Fibroblast of skin of scalp (primary cell): ENCODE measurements at places on chromosomes 4 and X.
A peak's percentile ranks its signal among the peaks of the same experiment; 100 is the strongest.

DNA sequence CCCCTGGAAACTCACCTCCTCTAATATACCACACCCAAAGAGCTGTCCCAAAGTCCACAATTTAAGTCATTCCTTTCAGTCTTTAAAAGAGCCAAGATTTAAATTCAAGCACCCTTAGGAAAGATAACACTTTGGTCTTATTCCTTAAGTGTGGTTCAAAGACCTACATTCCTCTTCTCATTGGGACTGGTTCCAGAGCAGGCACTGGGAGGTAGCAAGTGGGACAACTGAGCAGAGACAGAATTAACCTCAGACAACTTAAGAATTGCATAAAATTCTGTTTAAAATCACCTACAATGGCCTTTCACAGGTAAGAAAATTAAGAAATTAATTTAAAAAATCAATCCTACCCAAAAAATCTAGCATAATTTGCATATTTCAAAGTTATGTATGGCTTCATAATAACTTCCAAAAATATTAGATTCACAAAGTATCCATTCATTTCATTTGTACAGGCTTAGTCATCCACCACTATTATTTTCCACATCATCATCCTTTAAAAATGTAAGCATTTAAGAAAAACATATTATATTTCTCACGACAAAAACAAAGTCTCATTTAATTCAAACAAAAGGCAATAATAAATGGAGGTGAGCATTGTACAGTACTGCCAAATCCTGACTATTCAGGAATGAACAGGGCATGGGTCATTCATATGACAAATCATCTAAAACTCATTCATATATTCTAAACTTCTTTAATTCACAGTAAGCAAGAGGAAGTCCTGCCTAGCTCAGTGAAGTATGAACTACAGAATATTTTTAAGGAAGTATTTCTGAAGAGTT, 13.6 kb downstream of the PRSS12 start:
- peak; percentile 83 for DNase-seq

DNA sequence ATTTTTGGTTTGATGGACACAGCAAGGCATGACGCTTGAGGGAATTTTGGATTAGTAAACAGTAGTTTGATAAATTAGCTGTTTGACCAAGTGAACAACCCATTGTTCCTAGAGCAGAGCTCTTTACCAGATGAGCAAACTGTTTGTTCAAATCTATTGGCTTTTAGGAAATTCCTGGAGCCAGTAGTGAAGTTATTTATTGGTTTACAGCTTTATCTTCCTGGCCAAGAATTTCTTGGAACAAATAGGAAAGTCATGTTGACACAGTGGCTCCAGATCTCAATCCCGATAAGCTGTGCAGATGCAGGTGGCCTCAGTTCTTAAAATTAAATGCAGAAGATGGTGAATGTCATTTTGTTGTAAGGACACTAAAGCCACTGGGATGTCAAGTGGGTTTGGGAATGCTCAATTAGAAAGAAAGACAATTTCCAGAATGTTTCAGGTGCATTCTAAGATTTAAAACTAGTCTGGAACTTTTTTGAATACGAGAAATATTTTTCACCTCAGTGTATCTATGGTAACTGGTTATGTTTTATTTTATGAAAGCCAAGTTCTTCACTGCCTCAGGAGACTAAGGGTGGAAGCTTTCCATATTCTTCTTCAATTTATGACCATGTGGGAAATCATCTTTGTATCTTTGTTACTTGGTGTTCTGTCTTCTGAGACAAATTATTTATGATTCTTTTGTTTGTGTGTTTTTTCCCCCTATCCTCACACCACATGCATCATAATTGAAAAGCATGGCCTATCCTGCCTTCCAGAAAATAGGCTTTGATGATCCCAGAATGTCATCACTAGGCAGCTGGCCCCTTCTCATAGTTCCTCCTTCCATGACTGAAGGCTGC, 554.5 kb downstream of the STIM2 start:
- DNase-seq, result no peak

DNA sequence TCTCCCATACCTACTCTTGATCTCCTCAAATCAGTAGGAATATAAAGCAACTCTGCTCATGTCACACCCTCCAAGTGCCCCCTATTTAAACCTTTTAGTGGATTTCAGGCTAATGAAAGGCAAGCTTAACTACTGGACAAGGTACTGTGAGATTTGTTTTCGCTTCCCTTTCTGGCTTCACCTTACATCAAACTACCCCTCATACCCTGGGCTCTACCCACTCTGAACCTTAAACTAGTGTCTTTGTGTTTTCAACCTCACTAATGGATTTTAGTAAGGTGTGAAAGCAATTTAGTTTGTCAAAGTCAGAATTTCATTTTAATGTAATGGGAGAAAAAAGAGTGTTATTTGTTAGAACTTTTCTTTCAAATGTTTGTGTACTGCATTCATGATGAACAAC, 291.7 kb downstream of the INPP4B start:
- DNase-seq, result no peak

DNA sequence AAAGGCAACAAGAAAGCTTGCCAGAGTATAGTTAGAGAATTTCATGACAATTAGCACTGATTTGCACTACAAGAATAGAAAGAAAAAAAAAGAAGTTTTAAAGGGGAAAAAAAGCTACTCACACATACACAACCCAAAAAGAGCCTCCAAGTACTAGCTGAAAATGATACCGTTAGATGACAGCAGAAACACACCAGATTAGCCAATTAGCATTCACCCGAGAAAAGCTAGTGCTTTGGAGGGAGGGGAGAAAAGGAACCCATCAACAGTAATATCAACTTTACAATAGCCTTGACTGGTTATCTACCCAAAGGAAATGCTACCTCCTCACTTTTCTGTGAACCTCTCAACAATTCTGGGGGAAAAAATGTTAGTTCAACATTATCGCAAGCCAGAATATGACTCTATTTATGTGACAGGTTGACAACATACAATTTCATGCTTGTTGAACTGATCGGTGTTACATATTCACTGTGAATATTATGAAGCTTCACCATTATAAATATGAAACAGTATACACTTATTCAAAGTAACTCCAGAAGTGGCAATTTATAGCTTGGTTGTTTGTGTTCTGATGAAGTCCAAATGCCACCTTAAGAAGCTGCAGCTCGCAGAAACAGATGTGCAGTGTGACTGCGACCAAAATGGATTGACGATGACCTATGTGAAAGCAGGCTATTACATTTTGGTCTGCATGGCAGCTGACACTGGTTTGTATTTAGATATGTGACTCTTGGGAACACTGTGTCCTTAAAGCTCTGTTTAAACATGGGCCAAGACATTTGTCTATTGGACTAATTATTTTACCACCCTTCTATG, 15.9 kb downstream of the PPARGC1A start:
- DNase-seq, result no peak

- DNase-seq, result no peak
These were observed 155.6 kb downstream of the ARX start for GRCh38 chrX:24860140-24860539.

DNA sequence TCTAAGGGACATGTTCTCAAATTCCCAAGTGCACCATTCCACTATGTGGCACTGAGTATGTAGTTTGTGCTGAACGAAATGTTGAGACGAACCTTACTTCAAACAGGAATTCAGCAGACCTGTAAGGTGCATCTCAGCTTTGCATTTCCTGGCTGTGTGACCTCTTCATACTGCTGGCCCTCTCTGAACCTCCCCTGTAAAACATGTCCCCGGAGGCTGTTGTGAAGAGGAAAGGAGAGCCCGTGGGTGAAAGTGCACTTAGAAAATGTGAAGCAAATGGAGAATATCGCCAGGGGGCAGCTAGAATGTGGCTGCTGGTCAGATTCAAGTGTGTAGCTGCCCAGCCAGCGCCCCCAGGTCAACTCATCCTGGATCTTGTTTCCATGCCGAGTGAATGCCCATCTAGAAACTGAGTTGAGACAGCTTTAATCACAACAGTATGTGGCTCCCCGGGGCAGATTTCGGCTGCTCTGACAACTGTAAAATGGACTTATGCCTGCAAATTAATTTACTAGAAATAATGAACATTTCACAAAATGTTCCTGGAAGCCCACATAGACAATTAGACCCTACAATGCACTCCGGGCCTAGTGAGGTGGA, 263.3 kb downstream of the EVC2 start:
- no peak for DNase-seq

DNA sequence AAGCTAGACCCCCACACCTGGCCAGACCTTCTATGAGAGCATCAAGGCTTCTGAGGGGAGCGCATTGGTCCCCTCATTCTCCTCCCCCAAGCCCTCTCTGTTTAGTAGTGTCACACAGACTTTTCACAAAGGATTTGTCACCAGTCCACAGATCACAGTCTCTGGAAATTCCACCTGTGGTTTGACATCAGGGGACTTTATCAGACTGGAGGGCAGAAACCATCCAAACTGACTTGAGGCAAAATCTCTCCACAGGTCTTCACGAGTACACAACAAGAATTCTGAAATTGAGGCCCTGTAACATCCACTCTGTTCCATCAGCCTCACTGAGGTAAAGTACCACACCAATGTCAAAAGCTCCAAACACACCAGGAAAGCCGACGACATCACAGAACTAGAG, 112.5 kb downstream of the SH3KBP1 start:
- DNase-seq, result no peak

DNA sequence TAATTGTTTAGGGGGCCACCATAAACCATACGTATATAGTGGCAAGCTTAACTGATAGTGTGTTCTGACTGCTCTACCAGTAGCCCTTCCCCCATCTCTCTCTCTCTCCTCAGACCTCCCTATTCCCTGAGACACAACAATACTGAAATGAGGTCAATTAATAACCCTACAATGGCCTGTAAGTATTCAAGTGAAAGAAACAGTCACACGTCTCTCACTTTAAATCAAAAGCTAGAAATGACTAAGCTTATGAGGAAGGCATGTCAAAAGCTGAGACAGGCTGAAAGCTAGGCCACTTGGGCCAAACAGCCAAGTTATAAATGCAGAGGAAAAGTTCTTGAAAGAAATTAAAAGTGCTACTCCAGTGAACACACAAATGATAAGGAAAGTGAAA, 78.0 kb downstream of the PRDM5 start:
- DNase-seq, result no peak

GRCh38 chr4:109764789-109765402, 35.0 kb upstream of the PLA2G12A start:
- no peak for DNase-seq

DNA sequence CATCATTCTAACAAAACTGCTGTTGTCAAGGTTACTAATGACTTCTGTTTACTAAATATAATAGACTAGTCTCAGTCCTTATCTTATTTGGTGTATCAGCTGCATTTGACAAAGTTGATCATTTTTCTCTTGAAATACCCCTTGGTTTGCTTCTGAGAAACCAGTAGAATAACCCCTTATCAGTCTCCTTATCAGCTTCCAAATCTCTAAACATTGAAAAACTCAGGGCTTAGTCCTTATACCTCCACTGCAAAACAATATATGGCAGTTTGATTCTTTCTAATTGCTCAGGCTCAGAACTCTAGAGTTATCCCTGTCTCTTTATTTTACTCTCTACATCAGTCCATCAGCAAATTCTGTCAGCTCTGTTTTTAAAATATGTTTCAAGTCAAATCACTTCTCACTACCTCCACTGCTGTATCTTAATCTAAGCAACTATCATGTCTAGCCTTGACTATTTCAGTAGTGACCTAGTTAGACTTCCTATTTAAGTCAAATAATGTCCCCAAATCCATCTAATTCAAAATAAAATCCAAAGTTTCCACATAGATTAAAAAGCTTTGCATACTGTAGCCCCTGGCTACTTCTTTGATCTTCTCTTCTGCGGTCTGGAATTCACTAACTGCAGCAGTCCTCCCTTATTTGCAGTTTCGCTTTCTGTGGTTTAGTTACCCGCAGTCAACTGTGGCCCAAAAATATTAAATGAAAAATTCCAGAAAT, 87.1 kb upstream of the NPNT start:
- DNase-seq, result no peak

DNA sequence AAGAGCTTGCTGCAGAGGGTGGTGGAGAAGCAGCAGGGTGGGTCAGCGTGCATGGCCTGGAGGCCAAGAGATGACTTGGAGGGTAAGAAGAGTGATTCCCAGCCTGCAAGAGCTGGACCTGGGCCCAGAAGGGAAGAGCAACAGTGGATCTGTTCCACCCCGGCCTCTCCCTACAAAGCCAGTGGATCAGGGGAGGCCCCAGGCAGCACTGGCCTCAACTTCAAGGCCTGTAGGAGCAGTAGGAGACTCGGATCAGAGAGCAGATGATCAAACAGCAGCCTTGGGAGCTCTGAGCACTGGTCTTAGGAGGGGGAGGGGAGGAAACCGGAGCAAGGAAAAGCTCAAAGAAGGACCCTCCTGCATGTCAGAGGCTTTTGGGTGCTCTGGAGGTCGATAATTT, 7.6 kb downstream of the L1CAM start:
- DNase-seq, result no peak

- no peak for DNase-seq
These were observed 41.9 kb downstream of the BMP15 start for GRCh38 chrX:50952406-50952805.

- DNase-seq, result no peak
These were observed 487.4 kb upstream of the TENM3 start for GRCh38 chr4:181755846-181756245.

DNA sequence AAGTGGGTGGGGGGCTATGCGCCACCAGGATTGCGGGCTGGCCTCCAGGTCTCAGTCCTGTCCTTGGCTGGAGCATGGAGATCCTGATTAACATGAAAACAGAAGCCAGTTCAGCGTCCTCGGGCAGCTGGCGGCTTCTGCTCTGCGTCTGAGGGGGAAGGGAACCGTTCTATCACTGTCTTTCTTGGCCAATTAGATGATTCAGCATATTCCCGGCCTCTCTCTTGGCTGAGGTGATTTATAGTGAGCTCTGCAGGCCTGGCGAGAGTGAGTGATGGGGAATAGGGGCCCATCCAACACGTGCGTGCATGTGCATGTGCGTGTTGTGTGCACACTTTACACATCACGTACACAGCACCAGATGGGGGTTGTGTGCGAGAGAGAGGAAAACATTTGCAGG, 145.8 kb upstream of the ATP6AP2 start:
- DNase-seq, result peak; percentile 47

DNA sequence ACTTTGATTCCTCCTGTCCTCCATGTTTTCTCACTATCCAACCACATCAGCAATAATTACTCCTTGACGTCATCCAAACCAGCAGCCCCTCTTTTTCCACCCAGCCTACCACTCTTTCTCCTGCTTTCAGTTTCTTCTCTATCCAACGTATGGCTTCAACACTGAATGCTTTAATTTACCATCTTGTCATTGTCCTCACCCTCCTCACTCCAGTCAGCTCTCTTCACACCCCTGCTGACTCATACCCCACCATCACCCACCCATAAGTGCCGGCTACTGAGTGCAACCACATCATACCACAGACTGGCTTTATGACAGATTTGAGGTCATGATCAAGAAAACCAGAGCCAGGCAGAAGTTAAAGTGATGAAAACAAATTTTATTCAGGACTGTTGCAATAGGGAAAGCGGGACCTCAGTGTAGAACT, 9.8 kb upstream of the ANXA5 start:
- DNase-seq, result peak; percentile 94

GRCh38 chrX:70255452-70255851, 4.6 kb downstream of the P2RY4 start:
- no peak for DNase-seq

- DNase-seq, result no peak
These were observed 81.7 kb upstream of the ARHGAP24 start for GRCh38 chr4:85393201-85393600.

GRCh38 chrX:68698942-68699341, 51.5 kb downstream of the STARD8 start:
- DNase-seq, result no peak

GRCh38 chrX:56281789-56282188, 49.6 kb downstream of the KLF8 start:
- peak; percentile 7 for DNase-seq

GRCh38 chr4:138181287-138181686, 60.9 kb downstream of the SLC7A11 start:
- DNase-seq, result no peak

GRCh38 chr4:189124149-189124758, 816.4 kb upstream of the FRG1 start:
- peak; percentile 58 for DNase-seq

- no peak for DNase-seq
These were observed 5.0 kb downstream of the CENPU start for GRCh38 chr4:184728858-184729257.
